ENCODE measurements at places on chromosomes 13 and 19. TPM values are rescaled to one million over a fixed set of nuclear protein-coding genes. Genes with fewer than 3 reads are reported as not detected.

DNA sequence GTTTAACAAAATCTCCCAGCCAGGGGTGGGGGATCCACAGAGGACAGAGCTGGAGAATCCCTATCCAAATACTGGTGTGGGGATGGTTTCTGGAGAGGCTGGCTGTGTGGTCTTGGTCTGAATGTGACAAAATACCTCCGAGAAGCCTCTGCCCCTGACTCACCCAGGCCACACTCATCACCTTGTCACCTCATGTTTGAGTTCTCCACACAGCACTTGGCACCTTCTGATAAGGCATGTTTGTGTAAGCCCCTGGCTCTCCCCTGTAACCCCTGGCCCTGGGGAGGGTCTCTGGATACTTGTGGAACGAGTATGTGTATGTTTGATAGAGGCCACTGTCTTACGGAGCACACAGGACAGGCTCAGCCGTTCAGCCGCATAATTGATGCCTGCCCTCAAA lies 14.7 kb downstream of the TECR start:
- peaks cover 4% of the 10 kb centered on the region for H3K4me1 ChIP-seq
- H3K4me3 ChIP-seq, result no peak overlapping the region
- H3K27ac ChIP-seq, result peak overlapping the region; percentile 48
- no peaks in the 10 kb centered on the region for H3K36me3 ChIP-seq
- H3K27me3 ChIP-seq, result no peaks in the 10 kb centered on the region

- H3K36me3 ChIP-seq, result no peaks in the 10 kb centered on the region
- H3K27ac ChIP-seq, result no peak overlapping the region
- no peak overlapping the region for H3K4me3 ChIP-seq
Observed at GRCh38 chr19:42555801-42556200, 27.5 kb upstream of the CEACAM1 start.

DNA sequence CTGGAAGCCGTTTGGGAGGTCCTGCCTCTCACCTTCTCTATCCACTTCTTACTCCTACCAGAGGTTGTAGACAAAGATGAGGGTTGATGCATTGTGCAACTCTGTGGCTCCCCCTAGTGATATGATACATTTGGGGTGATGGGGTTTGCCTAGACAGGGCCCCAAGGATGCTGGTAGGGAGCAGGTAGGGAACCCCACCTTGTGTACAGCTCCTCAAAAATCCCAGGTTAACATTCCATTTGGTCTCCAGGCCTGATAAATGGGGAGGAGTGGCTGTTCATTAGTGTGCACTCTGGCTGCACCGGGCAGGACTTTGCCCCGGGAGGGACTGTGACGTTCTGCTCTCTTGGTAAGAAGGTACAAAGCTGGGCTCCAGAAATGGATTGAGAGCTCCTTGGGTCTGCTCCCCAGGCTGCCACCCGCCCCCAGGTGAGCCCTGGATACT lies 19.2 kb downstream of the SIGLEC8 start:
- no peak for DNase-seq
- peaks cover 7% of the 10 kb centered on the region for H3K4me1 ChIP-seq
- no peak overlapping the region for H3K27ac ChIP-seq
- no peaks in the 10 kb centered on the region for H3K36me3 ChIP-seq

DNA sequence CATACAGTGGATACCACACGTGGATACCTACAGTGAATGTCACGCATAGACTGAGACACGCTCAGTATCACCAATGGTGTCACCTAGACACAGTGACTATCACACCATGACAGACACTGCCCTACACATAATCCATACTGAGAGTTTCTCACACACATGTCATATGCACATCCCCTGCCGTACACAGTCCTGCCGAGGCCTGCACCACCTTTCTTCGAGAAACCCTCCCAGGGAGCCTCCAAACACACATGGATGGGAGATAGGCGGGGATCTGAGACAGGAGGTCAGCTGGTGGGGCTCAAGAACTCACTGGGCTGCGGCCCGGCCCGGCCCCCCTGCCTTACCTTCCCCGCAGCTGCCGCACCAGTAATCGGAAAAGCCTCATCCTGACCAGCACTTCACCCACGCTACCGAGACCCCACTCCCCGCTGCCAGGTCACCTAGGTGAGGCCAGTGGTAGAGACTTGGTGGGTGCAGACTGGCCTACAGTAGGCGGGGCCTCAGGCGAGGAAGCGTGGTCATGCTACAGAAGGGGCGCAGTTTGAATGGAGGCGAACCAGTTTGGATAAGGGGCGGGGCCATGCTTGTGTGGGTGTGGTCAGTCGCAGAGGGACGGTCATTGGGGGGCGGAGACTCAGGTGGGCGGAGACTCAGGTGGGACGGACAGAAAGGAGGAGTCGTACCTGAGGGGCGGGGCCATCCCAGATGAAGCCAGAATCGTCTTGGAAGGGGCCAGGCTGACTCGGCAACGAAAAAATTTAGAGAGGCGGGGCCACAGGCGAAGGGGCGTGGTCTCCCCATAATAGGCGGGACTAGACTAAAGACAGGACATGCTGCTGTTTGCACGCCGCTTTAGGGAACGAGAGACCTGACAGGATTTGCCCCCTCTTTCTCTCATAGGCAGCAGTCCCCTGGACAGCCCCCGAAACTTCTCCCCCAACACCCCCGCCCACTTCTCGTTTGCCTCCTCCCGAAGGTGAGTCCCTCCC lies 2.1 kb downstream of the MAST1 start:
- no peak overlapping the region for H3K4me3 ChIP-seq
- DNase-seq, result peak; percentile 85
- H3K36me3 ChIP-seq, result no peaks in the 10 kb centered on the region
- H3K27ac ChIP-seq, result no peak overlapping the region
- H3K4me1 ChIP-seq, result peaks cover 6% of the 10 kb centered on the region

- no peaks in the 10 kb centered on the region for H3K36me3 ChIP-seq
- no peak for DNase-seq
- no peak overlapping the region for H3K4me3 ChIP-seq
- no peaks in the 10 kb centered on the region for H3K4me1 ChIP-seq
- H3K27ac ChIP-seq, result no peak overlapping the region
- H3K27me3 ChIP-seq, result no peaks in the 10 kb centered on the region
Observed at GRCh38 chr19:9901020-9901419, 35.3 kb downstream of the OLFM2 start.

DNA sequence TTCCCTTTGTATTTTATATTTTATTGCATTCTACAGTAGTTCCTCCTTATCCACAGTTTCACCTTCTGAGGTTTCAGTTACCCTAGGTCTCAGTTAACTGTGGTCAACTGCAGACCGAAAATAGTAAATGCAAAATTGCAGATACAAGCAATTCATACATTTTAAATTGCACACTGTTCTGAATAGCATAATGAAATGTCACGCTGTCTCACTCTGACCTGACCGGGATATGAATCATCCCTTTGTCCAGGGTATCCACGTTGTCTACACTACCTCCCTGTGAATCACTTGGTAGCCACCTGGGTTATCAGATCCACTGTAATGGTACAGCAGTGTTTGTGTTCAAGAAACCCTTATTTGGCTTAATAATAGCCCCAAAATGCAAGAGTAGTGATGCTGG lies 325.0 kb downstream of the DNAJC15 start:
- H3K4me1 ChIP-seq, result peaks cover 13% of the 10 kb centered on the region
- DNase-seq, result no peak
- no peaks in the 10 kb centered on the region for H3K27me3 ChIP-seq
- no peaks in the 10 kb centered on the region for H3K36me3 ChIP-seq
- no peak overlapping the region for H3K27ac ChIP-seq

DNA sequence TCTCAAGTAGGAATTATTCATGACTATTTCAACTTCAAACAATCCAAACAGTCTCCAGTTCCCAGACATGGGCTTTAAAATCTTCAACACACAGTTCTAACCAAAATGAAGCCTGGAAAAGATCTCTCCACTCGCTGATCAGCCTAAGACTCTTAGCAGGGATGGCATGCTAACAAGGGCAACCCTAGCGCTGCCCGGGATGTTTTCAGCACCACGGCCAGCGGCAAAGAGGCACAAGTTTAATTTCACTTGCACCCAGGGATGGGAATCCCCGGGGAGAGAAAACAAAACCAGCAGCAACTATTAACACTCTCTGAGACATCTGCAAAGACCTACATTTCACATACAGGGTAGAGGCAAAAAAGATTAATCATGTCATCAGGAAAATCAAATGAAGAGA lies 43.0 kb downstream of the CACNA1A start:
- no peak for DNase-seq
- H3K4me1 ChIP-seq, result no peaks in the 10 kb centered on the region

GRCh38 chr13:47188802-47189201 lies 291.9 kb upstream of the HTR2A start:
- H3K4me1 ChIP-seq, result no peaks in the 10 kb centered on the region
- no peak overlapping the region for H3K27ac ChIP-seq
- H3K4me3 ChIP-seq, result no peak overlapping the region
- H3K36me3 ChIP-seq, result no peaks in the 10 kb centered on the region

GRCh38 chr13:111025310-111025709 lies 89.8 kb upstream of the ARHGEF7 start:
- no peaks in the 10 kb centered on the region for H3K27me3 ChIP-seq
- H3K4me1 ChIP-seq, result no peaks in the 10 kb centered on the region
- DNase-seq, result no peak
- H3K36me3 ChIP-seq, result no peaks in the 10 kb centered on the region

- peaks cover 8% of the 10 kb centered on the region for H3K4me1 ChIP-seq
- H3K27ac ChIP-seq, result peak overlapping the region; percentile 91
- H3K4me3 ChIP-seq, result peak overlapping the region; percentile 82
- H3K27me3 ChIP-seq, result no peaks in the 10 kb centered on the region
- no peak for DNase-seq
Observed at GRCh38 chr13:94548382-94548781, 47.6 kb downstream of the TGDS start.

- peaks cover 47% of the 10 kb centered on the region for H3K4me1 ChIP-seq
- H3K27ac ChIP-seq, result no peak overlapping the region
- no peaks in the 10 kb centered on the region for H3K27me3 ChIP-seq
- DNase-seq, result no peak
- peaks cover 16% of the 10 kb centered on the region for H3K36me3 ChIP-seq
Observed at GRCh38 chr19:48870048-48870447, 1.6 kb upstream of the PLEKHA4 start.

GRCh38 chr13:83881140-83881684 lies 1.1 kb downstream of the SLITRK1 start:
- no peak overlapping the region for H3K4me3 ChIP-seq
- H3K27ac ChIP-seq, result no peak overlapping the region
- H3K27me3 ChIP-seq, result no peaks in the 10 kb centered on the region
- H3K4me1 ChIP-seq, result no peaks in the 10 kb centered on the region

- peak; percentile 13 for DNase-seq
- H3K27me3 ChIP-seq, result no peaks in the 10 kb centered on the region
Observed at GRCh38 chr13:51919531-51919930, 57.8 kb downstream of the CCDC70 start.

GRCh38 chr13:79973533-79973963 lies 367.4 kb downstream of the SPRY2 start:
- DNase-seq, result no peak
- no peaks in the 10 kb centered on the region for H3K36me3 ChIP-seq
- H3K4me1 ChIP-seq, result peaks cover 4% of the 10 kb centered on the region
- no peak overlapping the region for H3K27ac ChIP-seq
- H3K4me3 ChIP-seq, result no peak overlapping the region

DNA sequence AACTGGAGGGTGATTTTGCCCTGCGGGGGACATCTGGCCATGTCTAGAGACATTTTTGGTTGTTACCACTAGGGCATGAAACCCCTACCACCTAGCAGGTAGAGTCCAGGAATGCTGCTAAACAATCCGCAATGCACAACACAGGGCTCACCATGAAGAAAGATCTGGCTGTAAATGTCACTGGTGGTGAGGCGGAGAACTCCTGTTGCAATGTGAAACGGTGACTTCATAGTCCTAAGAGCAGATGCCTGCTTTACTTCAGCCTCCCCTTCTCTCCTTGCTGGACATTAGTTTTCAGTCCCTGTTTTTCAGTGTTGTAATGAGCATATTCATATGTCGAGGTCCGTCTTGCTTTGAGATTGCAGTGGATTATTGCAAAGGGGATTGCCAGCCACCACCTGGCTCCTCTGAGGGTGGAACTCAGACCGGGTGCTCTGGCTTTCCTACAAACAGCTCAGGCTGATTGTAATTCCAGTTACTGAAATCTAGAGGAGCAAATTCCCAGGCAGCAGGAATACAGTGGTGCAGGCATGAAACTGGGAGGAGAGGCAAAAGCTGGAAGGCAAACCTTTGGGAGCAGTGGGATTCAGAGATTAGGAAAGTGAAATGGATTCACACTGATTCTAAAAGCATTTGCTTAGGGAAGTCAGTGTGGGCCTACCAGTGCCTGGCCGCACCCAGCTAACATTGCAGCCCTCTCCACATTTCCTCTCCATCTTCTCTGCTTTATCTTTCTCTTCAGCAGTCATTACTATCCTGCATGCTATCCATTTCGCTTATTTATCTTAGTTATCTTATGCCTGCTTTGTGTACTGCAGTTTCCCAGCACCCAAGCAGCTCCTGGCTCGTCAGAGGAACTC lies 76.1 kb upstream of the PCDH8 start:
- no peak overlapping the region for H3K27ac ChIP-seq
- H3K36me3 ChIP-seq, result no peaks in the 10 kb centered on the region
- H3K4me1 ChIP-seq, result no peaks in the 10 kb centered on the region
- no peak for DNase-seq

DNA sequence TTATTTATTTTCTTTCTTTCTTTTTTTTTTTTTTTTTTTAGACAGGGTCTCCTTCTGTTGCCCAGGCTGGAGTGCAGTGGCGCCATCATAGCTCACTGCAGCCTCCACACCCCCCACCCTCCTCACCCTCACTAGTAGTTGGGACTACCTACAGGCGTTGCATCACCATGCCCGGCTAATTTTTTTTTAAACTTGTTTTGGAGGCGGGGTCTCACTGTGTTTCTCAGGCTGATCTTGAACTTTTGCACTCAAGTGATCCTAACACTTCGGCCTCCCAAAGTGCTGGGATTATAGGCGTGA lies 33.6 kb downstream of the GJA3 start:
- H3K36me3 ChIP-seq, result no peaks in the 10 kb centered on the region
- peak overlapping the region; percentile 81 for H3K4me3 ChIP-seq
- no peak for DNase-seq
- H3K27me3 ChIP-seq, result no peaks in the 10 kb centered on the region
- no peaks in the 10 kb centered on the region for H3K4me1 ChIP-seq
- H3K27ac ChIP-seq, result no peak overlapping the region

DNA sequence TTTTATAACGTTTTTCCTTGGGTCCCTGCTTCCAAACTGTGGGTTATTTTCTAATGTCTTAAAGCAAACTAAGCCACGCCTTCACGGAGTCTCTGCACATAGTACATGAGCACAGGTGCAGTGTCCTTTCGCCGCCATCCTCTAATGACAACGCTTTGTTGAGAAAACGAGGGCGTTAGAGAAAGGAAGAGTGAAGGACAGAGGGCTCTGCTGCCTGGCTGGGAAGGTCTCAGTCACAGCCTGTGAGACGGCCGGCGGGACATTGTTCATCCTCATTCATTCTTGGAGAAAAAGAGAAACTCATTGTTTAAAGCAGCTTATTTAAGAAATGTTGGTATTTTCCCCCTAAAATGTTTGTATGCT lies 9.5 kb downstream of the IL17D start:
- no peak overlapping the region for H3K4me3 ChIP-seq
- H3K27me3 ChIP-seq, result no peaks in the 10 kb centered on the region
- H3K36me3 ChIP-seq, result no peaks in the 10 kb centered on the region
- peak overlapping the region; percentile 21 for H3K27ac ChIP-seq
- H3K4me1 ChIP-seq, result peaks cover 8% of the 10 kb centered on the region

GRCh38 chr19:18100710-18101109 lies 3.1 kb downstream of the MAST3 start:
- no peak overlapping the region for H3K27ac ChIP-seq
- no peaks in the 10 kb centered on the region for H3K27me3 ChIP-seq
- no peak overlapping the region for H3K4me3 ChIP-seq

The DPRX gene
- total RNA-seq, result not detected

The LHFPL6 gene
- 3.9 TPM for total RNA-seq

The WTIP gene
- total RNA-seq, result 58.0 TPM

The PALM3 gene
- 25.9 TPM for total RNA-seq

The KCNRG gene
- 0.20 TPM for total RNA-seq
